ENCODE measurements at places on chromosomes 7 and 10.

DNA sequence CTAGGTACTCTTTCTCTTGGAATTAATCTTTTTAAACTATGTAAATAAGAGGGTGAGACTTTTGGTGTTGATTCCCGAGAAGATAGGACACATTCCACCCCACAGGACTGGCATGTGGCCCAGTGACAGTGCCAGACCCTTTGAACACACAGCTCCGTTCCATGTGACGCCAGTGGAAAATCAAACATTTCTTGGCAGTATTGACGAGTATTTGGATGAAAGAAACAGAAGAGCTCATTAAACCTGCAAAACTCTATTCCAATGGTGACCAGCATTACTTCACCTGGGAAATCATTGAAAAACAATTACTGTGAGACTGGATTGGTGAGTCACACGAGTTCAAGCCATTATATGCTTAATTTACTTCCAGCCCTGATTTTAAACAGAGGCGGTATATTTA lies 25.8 kb downstream of the AKR1E2 start:
- no peak overlapping the region for H3K27ac ChIP-seq
- H3K4me3 ChIP-seq, result no peak overlapping the region
- no peak for DNase-seq
- no peaks in the 10 kb centered on the region for H3K4me1 ChIP-seq
- H3K36me3 ChIP-seq, result no peaks in the 10 kb centered on the region

GRCh38 chr7:87506246-87507180 lies 31.0 kb upstream of the ABCB4 start:
- H3K27me3 ChIP-seq, result no peaks in the 10 kb centered on the region
- H3K4me3 ChIP-seq, result no peak overlapping the region
- H3K27ac ChIP-seq, result no peak overlapping the region
- H3K4me1 ChIP-seq, result no peaks in the 10 kb centered on the region

DNA sequence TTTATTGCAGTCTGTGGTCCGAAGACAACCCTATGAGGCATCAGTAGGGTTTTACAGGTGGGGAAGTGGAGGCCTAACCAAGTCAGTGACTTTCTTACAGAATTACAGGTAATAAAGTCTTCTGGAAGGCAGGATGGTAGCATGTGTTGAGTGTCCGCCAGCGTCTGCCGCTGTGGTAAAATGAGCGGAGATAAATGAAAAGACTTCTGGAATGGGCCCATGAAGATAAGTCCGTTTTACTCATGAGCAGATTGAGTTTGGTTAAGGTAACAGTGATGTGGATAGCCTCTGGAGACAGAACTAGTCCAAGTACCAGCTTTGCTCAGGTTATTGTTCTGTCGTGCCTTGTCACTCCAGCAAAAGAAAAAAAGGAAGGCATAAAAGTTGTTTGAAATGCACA lies 966 bp downstream of the FBH1 start:
- peaks cover 8% of the 10 kb centered on the region for H3K36me3 ChIP-seq
- DNase-seq, result no peak
- peaks cover 65% of the 10 kb centered on the region for H3K4me1 ChIP-seq
- no peaks in the 10 kb centered on the region for H3K27me3 ChIP-seq
- H3K4me3 ChIP-seq, result peak overlapping the region; percentile 84

DNA sequence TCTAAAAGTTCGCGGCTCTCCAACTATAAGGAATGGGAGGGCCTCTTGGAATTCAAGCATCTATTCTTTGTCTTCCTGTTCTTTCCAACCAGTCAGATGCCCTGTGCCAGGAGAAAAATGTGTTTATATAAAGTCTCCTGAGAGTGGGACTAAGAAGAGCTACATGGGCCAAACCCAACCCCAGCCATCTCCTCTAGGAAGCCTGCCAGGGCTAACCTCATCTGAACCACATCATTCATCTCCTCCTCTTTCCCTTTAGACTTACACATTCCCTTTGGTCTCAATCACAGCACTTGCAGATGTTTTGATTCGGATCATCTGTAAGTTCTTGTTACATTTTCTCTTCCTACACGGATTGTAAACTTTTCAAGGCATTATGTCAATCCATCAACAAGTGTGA lies 62.6 kb downstream of the DOCK4 start:
- H3K36me3 ChIP-seq, result no peaks in the 10 kb centered on the region
- H3K27ac ChIP-seq, result no peak overlapping the region
- no peak overlapping the region for H3K4me3 ChIP-seq

GRCh38 chr10:5233324-5233723 lies 36.7 kb downstream of the AKR1C4 start:
- H3K36me3 ChIP-seq, result no peaks in the 10 kb centered on the region
- no peak overlapping the region for H3K4me3 ChIP-seq
- H3K27ac ChIP-seq, result no peak overlapping the region
- H3K27me3 ChIP-seq, result no peaks in the 10 kb centered on the region

DNA sequence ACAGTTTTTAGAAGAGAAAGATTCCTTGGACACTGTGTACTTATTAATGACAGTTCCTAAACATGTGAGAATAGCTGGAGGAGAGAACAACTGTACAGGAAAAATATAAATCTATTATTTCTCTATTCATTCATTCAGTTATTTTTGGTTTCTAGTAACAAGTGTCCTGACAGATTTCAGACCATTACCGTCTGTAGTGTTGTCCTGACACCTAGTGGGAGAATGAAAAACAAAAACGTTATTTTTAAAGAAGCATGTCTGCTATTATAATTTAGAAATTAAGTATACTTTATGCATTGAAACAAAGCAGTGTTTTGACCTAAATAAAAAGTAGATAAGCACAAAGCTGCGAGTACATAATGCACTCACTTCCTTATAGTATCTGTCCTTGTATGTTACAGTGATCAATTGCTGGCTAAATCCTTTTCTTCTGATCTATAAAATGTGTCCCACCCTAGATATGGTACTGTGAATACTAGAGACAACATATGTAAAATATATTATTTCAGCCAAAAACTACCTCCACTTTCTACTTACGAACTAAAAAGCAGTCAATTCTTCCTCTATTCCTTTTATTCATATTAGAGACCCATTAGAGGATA lies 575.6 kb downstream of the ARL4A start:
- H3K4me3 ChIP-seq, result no peak overlapping the region
- H3K36me3 ChIP-seq, result no peaks in the 10 kb centered on the region
- H3K27me3 ChIP-seq, result no peaks in the 10 kb centered on the region
- DNase-seq, result no peak

DNA sequence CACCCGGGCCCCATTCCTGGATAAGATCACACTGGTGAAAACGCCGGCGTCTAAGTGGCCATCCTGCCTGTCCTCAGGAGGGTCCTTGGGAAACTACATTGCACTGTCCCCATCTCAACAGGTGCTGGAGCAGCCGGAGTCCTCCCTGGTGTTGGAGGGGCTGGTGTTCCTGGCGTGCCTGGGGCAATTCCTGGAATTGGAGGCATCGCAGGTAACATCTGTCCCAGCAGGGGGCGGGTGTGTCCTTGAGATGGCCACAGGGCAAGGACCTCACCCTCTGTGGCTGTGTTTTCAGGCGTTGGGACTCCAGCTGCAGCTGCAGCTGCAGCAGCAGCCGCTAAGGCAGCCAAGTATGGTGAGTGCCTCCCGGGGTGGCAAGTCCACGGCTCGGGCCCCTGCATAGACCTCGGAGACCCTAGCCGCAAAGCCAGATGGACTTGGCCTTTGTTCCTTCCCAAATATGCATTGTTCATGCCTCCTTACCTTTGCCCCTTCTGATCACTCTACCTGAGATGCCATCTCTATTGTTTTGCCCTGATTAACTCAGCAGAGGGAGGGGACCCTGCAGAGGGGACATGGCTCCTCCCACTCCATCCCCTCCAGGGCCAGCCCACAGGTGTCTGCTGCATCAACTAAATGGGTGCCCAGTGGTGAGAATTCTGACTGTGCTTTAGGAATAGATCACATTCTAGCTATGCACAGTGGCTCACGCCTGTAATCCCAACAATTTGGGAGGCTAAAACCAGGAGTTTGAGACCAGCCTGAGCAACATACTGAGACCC lies 23.8 kb downstream of the ELN start:
- H3K36me3 ChIP-seq, result no peaks in the 10 kb centered on the region
- H3K4me3 ChIP-seq, result no peak overlapping the region
- H3K4me1 ChIP-seq, result no peaks in the 10 kb centered on the region
- H3K27me3 ChIP-seq, result no peaks in the 10 kb centered on the region
- no peak for DNase-seq
- no peak overlapping the region for H3K27ac ChIP-seq

DNA sequence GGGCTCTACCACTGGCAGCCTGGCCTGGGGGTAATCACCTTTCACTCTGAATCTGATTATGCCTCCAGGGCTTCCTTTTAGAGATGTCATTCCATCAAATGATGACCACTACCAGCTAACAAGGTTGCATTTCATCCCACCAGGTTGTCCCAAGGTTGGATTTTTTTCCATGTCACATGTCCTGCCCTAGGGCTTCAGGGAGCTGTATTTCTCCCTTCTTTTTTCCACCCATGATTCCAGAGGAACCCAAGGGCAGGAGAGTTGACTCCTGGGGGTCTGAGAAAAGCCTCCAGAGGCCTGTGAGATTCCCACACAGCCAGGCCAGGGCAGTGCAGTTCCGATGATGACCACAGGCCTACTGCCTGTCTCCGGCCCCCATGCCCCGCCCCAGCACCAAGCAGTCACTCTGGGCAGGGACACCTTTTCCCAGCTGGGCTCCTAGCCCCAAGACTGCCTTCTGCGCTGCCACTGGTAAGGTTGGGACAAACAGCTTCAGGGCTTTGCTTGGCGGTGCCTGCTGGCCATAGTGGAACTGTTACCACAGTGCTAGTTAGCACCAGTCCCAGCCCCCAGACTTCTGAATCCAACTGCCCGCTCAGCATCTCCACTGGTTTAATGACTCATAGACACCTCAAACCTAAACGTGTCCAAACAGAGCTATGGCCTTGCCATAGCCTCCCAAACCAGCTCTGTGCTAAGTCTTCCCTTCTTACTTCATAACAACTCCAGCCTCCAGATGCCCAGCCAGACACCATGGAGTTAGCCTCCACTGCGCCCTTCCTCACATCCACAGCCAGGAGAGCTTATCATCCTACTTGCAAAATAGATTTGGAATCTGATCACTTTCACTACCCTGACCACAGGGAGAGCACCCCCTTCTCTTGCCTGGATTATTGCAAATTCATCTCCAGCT lies 133.7 kb downstream of the ARHGAP22 start:
- H3K4me3 ChIP-seq, result no peak overlapping the region
- no peaks in the 10 kb centered on the region for H3K27me3 ChIP-seq
- no peak overlapping the region for H3K27ac ChIP-seq

GRCh38 chr10:74096777-74097176 lies 53.9 kb downstream of the AP3M1 start:
- no peaks in the 10 kb centered on the region for H3K4me1 ChIP-seq
- H3K27me3 ChIP-seq, result no peaks in the 10 kb centered on the region
- H3K27ac ChIP-seq, result no peak overlapping the region
- peaks cover 51% of the 10 kb centered on the region for H3K36me3 ChIP-seq
- no peak overlapping the region for H3K4me3 ChIP-seq

DNA sequence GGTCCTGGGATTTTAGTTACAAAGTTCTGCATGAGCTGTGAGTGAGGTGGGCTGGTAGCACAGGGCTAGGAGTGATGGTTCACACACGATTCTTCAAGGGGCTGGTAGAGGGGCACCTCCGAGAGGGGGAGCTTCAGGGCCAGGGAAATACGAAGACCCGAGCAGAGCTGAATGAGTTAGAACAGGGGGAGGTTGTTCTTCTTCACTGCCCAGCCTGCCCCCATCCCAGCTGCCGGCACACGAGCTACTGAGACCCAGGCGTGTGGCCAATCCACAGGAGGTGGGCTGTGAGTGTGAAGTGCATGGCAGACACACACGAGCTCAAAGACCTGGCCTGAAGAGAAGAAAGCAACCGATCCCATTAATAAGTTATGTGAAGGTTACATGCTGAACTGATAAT lies 256.2 kb upstream of the ZNF32 start:
- H3K27me3 ChIP-seq, result peaks cover 2% of the 10 kb centered on the region
- no peak overlapping the region for H3K4me3 ChIP-seq
- no peaks in the 10 kb centered on the region for H3K36me3 ChIP-seq

Data from CD4-positive, CD25-positive, alpha-beta regulatory T cell (primary cell).